ENCODE measurements at places on chromosomes 4 and X.

GRCh38 chr4:48796191-48796926 lies 16.3 kb upstream of the FRYL start:
- no peak for DNase-seq

DNA sequence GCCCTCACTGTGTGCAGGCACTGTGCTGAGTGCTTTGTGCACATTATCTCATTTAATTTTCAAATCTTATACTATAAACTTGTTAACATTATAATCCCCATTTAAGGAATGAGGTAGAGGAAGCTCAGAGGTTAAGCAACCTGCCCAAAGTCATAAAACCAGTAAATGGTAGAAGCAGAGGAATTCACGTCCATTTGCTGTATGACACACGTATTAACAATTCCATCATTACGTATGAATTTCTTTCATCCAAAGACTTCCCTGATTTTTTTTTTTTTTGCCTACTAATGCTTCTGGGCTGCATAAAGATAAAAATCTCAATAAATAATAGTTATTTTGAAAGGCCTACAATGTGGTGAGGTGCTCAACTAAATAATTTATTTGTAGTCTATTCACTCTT lies 64.5 kb upstream of the H2AZ1 start:
- no peak for DNase-seq

DNA sequence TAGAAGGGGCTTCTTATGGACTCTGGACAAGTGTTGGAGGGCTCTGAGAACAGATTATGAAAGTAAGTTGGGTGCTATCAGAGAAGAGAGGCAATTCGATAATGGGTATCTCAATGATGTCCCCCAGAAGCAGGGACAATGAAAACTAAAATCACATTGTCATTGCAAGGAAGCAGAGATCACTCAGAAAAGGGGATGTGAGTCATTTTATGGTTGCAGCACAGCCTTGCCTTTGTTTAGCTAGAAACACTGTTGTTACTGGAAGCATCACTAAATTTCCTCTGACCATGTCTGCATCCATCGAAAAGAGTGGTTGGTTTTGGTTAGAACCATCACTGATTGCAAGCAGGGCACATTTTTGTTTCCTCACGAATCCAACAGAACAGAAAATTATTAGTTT lies 246.8 kb upstream of the NWD2 start:
- no peak for DNase-seq

DNA sequence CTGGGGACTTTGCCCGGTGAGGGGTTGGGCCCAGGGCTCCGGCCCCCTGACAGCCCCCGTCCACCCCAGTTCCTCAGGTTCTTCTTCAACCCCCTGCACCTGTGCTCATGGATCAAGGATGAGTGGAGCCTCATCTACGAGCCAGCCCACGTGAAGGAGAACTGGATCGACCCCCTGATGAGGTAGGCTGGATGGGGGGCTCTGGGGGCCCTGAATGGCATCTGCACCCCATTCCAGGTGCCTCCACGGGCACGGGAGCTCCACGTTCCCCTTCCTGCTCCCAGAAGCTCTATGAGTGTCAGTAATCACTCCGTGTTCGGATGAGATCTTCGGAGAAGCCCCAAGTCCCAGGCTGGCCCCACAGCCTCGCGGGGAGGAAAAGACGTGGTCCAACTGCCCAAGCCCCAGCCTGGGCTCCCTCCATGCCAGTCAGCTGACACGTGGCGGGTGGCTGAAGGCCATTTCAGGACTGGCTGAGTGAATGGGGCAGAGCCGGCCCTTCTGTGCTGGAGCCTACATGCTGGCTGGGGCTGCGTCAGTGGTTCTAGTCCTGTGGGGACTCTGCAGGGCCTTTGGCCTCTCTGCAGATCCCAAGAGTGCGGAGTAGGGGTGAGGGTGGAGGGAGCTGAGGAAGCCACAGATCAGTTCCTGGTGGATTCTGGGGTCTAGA lies 24.4 kb downstream of the CFAP99 start:
- DNase-seq, result no peak

DNA sequence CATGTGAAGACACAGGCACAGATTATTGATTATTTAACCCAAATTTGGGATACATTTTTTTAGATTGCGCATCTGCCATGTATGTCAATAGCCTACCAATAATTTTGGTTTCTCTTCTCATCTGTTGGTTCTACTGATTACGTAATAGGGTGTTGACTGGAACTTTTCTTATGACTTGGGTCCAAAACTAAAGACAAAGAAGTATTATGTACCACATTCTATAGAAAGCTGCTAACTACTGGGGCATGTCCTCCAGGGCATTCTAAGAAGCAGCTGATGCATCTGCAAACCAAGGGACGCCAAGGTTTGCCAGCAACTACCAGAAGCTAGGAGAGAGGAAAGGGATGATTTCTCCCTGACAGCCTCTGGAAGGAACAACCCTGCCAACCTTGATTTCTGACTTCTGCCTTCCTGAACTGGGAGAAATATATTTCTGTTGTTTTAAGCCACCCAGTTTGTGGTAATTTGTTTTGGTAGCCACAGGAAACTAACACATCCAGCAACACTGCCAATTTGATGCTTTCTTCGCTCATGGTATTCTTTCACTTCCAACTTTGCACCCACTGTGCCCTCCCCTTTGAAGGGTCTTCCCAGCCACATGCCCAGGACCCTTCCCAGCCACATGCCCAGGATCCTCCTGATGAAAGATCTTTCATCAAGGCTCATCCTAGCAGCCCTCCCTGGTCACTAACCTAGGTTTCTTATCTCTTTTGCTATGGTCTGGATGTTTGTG lies 15.9 kb upstream of the TLR1 start:
- DNase-seq, result no peak

- DNase-seq, result no peak
Measured at GRCh38 chr4:123547216-123548165, 150.9 kb downstream of the SPRY1 start.

DNA sequence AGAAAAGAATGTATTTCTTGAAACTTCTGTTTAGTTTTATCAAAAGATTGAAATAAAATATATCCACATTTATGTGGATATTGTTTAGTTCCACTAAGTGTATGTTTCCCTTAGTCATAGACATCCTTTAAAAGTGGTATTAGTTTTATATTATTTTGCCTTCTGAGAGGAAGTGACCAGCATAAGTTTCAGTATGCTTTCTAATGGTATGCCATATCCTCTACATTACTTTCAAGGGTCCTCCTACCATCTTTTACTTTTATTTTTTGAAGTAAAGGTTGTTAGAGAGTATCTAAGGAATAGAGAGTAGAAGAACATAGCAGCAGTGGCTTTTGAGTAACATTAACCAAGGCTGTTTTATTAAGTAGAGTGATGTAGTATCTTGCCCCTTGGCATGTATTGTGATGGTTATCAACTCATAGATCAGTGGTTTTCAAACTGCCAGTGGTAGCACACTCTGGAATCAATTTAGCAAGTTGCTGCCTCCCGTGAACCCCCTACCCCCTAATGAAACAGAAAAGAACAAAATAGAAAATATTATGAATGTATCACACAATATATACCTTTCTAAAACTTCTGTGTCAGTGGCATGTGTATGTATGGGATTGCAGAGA lies 44.8 kb downstream of the RBPJ start:
- DNase-seq, result no peak

GRCh38 chrX:63812823-63813222 lies 27.8 kb upstream of the ARHGEF9 start:
- DNase-seq, result no peak

All from myocyte (in vitro differentiated cells).